Activated CD4-positive, alpha-beta T cell treated with anti-CD3 and anti-CD28 coated beads, Interleukin-2, Interleukin-4, amounts not matched to agents 100 ng/mL and 50 ng/mL, durations not matched to agents 16 hours and 8 hours (primary cell): ENCODE measurements at places on chromosomes 4 and X.

GRCh38 chr4:38377195-38377594 lies 286.8 kb upstream of the KLF3 start:
- no peak for DNase-seq

DNA sequence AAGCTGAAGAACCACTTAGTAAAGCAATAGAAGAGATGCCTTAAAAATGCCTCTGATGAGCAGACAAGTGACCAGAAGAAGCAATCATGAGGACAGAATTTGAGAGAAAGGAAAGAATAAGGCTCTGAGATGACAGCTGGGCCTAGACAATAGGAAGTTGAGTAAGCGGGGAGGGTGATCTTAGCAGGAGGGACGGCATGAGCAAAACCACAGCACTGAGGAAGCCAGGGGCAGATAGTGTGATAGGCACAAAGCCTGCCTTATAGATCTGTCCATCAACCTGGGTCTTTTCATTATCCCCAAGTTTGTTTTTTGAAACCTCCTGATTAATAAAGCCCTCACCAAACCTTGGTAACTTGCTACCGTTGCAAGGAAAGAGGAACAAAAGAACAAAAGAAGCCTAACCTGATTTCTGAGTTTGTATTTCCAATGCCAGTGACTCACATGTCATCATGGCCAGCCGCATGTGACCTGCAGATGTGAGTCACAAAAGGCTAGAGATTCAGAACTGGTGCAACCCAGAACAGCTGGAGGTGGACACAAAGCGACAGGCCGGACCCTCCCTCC lies 55.7 kb upstream of the PPARGC1A start:
- no peak for DNase-seq

DNA sequence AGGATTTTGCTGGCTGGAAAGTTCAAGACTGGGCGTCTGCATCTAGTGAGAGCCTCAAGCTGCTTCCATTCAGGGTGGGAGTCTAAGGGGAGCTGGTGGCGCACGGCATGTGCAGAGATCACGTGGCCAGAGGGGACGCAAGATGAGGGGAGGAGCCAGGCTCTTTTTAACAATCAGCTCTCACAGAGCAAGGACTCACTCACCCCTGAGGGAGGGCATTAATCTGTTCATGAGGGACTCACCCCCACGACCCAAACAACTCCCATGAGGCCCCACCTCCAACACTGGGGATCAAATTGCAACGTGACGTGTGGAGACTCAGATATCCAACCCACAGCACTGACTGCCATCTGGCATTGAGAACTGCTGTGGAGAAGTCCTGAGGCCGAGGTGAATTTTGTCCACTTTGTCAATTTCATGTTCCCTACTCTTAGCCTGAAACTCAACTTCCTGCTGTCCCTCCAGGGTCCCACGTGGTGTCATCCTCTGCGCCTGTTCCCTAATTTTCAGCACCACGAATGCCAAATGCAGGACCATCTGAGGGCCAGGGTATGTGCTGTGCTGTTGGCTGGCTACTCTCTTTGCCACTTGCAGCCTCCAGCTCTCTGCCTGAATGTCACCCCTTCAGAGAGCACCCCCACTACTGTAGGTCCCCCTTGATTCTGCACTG lies 5.6 kb downstream of the ZFP92 start:
- no peak for DNase-seq

GRCh38 chr4:14816623-14817261 lies 185.5 kb upstream of the CPEB2 start:
- DNase-seq, result no peak

GRCh38 chrX:40484408-40485091 lies 96.2 kb upstream of the ATP6AP2 start:
- DNase-seq, result no peak

- DNase-seq, result no peak
These were observed 965 bp downstream of the TCEAL4 start for GRCh38 chrX:103586314-103586646.

DNA sequence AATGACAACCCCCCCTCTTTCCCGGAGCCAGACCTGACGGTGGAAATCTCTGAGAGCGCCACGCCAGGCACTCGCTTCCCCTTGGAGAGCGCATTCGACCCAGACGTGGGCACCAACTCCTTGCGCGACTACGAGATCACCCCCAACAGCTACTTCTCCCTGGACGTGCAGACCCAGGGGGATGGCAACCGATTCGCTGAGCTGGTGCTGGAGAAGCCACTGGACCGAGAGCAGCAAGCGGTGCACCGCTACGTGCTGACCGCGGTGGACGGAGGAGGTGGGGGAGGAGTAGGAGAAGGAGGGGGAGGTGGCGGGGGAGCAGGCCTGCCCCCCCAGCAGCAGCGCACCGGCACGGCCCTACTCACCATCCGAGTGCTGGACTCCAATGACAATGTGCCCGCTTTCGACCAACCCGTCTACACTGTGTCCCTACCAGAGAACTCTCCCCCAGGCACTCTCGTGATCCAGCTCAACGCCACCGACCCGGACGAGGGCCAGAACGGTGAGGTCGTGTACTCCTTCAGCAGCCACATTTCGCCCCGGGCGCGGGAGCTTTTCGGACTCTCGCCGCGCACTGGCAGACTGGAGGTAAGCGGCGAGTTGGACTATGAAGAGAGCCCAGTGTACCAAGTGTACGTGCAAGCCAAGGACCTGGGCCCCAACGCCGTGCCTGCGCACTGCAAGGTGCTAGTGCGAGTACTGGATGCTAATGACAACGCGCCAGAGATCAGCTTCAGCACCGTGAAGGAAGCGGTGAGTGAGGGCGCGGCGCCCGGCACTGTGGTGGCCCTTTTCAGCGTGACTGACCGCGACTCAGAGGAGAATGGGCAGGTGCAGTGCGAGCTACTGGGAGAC lies 1.6 kb downstream of the PCDH10 start:
- DNase-seq, result no peak

GRCh38 chrX:40727093-40727492 lies 8.2 kb downstream of the MED14 start:
- peak; percentile 8 for DNase-seq

DNA sequence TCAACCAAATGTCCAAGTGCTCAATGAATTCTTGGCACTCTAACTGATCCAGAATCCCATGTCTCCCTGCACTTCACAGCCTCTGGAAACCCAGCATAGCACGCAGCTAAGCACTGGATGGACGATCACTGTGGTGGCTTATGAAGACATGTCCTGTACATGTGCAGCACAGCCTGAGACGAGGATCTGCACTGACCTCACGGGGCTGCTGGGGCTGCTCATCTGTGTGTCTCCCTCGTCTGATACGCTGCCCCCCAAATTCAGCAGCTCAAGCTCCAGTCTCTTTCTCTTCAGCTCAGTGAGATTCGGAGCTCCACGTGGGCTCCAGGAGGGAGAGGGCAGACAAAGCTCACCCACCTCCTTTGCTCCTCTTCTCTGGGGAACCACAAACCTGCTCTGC lies 126.9 kb downstream of the CPZ start:
- no peak for DNase-seq

GRCh38 chr4:176340871-176341685 lies 21.3 kb downstream of the SPCS3 start:
- DNase-seq, result peak; percentile 24

DNA sequence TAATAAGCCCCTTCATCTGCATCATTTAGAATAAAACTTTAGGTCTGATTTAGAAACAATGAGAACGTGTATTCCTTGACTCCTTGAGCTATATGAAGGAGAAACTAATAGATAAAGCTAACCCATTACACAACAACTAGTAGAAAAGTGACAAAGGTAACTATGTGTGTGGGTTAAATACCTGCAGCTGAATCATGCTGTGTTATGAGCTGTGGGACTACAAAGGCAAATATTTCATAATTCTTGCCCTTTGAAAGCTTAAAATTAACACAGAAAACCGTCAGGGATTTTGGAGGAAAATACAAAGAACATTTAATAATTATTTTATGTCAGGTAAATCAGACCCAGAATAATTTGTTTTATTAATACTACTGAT lies 898 bp upstream of the NDP start:
- DNase-seq, result no peak

- DNase-seq, result no peak
These were observed 75.0 kb downstream of the FAM13A start for GRCh38 chr4:88981993-88982392.

GRCh38 chr4:158758142-158758541 lies 10.7 kb upstream of the FNIP2 start:
- no peak for DNase-seq

GRCh38 chr4:56680266-56680665 lies 830 bp downstream of the HOPX start:
- DNase-seq, result no peak

DNA sequence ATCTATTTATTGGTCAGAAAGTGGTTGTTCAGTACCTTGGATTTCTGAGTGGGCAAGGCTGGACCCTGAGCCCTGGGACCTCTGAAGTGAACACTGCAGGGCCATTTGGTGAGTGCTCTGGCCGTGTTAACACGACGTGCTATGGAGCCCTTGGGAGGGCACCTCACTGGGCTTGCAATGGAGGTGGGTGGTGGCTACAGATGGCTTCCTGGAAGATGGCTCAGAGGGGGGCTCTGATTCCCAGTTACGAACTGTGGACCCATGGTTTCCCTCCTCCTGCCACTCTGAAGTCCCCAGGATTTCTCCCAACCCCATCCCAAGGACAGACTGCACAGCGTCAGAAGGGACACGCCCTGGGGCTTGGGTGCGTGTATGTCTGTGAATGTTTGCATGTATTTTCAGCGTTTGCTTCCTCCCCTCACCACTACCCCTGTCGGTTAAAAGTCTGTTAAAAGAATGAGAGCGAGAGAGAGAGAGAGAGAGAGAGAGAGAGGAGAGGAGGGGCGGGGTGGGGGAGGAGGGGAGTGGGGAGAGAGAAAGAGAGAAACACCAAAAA lies 3.7 kb upstream of the RHOH start:
- no peak for DNase-seq

DNA sequence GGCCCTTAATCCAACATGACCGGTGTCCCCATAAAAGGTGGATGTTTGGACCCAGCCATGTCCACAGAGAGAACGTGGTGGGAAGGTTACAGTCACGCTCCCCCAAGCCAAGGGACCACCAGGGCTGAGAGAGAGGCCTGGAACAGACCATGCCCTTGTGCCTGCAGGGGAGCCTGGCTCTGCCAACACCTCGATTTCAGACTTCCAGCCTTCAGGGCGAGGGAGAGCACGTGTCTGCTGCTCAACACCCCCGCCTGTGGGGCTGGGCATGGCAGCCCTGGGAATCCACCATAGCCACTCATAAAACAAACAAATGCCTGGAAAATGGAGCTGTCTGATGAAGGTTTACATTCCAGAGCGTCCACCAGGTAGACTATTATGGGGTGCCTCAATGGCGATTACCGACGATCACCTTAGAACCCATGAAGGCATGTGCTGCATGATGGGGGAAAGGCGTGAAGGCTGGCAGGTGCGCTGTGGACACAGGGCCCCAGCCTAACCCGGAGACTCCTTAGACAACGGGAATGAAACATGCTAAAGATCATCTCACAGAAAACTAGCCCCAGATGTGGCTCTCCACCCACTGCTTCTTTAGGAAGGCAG lies 42.3 kb upstream of the HMX1 start:
- no peak for DNase-seq
